ENCODE measurements at places on chromosomes 16 and 17.
A peak's percentile ranks its signal among the peaks of the same experiment; 100 is the strongest.

DNA sequence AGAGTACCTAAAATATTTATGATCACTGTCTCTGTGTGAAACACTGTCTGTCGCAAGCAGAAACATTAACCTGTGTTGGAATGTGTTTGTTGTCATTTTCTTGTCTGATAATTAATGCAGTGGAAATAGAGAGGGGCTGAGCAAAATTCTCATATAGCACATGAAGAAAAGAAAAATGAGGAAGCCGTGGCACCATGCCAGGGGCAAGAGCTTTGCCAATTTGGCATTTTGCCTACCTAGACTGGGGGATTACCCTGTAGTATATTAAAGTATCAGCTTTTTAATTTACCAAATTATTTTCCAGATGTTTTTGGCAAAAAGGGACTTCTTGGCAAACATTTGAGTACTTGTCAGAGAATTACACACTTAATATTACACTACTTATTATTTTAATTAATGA lies 1326.6 kb upstream of the GOT2 start:
- DNase-seq = no peak

- no peak for DNase-seq
Observed at GRCh38 chr16:12737563-12737962, 66.1 kb downstream of the CPPED1 start.

- no peak for DNase-seq
Observed at GRCh38 chr16:79400462-79401149, 199.9 kb downstream of the MAF start.

- no peak for DNase-seq
Observed at GRCh38 chr17:40287159-40287493, 553 bp upstream of the CDC6 start.

DNA sequence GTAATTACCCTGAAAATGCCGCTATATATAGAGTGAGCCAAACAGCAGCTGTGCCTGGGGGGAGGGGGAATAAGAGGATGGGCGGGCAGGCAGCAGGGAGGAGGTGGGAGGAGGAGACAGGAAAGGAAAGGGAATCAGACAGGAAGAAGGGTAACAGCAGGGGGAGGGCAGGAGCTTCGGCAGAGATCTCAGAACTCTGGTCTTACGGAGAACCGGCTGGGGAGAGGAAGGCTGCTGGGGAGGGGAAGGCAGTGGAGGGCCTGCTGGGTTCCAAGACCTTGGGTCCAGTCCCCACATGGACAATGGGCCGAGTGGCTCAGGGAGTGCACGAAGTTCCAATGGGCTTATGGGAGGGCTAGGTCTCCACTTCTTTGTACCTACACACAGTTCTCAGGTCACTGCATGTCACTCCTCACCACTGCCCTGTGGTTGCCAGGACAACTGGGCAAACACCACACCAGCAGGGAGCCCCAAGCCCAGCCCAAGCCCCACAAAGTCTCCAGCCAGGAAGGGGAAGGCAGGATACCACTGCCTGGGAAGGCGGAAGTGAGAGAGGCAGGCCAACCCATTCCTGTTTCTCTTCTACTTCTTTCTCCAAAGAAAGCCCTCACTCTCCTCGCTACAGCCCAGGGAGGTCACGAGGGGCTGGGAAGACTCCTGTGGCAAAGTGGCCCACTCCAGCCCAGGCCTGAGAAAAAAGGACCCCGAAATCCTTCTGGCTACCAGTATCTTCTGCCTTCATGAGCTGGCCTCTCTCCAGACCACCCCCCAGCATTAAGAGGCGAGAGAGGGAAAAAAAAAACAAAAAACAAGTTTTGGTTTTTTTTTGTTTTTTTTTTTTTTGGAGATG lies 25.3 kb downstream of the G6PC3 start:
- DNase-seq = peak; percentile 92

DNA sequence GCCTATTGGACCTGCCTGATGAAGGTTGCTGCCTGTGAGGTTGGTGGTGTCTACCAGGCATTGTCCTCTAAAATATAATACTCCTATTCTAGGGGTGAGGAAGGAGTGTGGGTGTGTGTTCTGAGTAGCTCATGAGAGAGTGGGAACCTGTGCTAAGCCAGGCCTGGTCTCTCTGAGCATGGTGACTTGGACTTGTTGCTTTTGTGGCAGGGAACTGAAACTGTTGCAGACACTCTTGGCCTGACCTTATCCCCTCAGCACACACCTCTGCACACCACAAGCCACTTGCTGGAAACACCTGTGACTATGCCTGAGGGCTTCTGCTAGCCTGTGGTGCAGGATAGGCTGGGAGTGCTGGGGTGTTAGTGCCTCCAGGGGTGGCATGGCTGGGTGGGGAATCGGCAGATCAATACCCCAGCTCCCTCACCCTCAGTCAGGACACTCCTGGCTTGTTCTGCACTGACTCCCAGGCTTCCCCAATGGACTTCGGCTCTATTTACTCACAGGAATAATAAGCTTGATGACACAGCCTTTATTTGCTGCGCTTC lies 29.9 kb downstream of the PLCG2 start:
- no peak for DNase-seq

DNA sequence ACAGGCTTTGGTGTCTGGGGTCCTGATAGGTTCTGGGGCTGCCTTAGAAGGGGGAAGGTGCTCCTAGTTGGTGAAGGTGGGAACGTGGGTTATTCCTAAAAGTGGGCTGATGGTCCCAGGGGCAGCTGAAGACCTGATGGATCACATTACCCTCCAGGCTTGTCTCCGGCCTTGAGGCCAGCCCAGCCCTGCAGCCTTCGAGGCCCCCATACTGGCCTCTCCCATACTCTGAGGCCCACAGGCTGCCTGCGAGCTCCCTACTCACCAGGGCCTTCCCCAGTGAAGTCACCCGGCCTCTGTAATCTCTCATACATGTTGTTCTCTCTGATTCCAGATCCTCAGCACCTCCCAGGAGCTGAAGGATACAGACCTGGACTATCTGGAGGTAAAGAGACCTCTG lies 2.7 kb downstream of the RNF112 start:
- DNase-seq = no peak
